ENCODE measurements at places on chromosomes 5 and 9.

- no peak for DNase-seq
These were observed 51.0 kb downstream of the EPB41L4B start for GRCh38 chr9:109269839-109270238.

GRCh38 chr5:9207817-9208418 lies 338.0 kb downstream of the SEMA5A start:
- DNase-seq: peak; percentile 32

GRCh38 chr5:69225860-69226259 lies 8.8 kb upstream of the CDK7 start:
- no peak for DNase-seq

DNA sequence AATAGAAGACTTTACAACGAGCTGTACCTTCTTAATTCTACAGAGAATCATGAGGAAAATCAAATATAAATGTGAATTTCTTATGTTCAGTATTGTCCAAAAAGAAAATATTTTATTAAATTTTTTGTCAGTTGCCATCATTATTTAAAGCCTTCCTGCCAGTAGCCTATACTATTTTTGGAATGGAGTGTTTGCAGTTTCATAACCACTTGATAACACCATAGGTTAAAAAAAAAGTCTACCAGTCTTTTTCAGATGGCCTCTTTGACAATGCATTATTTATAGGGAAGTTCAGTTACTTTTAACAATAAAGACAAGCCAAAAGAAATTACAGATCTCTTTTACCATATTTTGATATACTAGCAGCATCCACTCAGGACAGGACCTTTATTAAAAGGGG lies 80.3 kb upstream of the CCDC152 start:
- DNase-seq: no peak

GRCh38 chr5:155767470-155767869 lies 559.5 kb upstream of the SGCD start:
- no peak for DNase-seq

DNA sequence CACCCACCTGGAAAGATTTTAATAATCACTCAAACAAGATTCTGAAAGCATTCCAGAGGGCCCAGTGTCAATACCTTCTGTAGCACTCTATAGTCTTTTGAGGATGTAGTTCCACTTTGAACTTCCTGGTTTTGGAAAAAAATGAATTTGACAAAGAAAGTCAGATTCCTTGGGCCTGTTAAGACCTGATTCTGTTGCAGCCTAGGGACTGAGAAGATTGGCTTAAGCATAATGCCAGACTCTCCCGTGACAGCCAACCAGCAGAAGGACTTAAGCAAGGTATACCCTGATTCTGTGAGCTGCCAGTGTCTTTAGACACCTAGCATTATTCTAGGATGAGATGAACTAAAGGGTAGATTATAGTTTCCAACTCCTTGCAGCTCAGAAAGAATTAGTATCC lies 6.8 kb downstream of the SPINK5 start:
- DNase-seq: no peak

DNA sequence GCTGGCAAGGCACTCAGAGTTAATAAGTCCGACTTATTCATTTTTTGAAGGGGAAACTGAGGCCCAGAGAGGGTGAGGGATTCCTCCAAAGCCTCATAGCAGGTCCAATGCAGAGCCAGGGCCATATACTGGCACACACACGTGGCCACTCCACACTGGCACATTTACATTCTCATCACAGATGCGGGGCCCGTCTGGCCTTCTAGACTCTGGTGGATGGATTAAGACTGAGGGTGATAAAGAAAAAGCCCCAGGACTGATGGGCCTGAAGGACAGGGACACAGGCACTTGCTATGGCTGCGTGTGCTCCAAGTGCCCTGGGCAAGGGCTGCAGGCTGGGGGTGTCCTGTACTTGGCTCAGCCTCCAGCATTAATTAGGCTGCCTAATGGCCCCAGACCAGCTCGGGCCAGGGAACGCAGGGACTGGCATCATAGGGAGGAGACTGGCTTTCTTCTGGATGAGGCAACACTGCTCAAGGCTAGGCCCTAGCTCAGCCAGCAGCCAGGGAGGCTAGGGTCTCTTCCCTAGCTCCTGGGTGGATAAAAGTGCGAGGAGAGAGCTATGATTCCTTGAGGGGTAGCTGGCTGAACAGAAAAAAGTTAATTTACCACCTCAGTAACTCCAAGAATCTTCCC lies 28.5 kb upstream of the CSF1R start:
- no peak for DNase-seq

GRCh38 chr5:157481265-157481664 lies 21.3 kb downstream of the NIPAL4 start:
- no peak for DNase-seq

- no peak for DNase-seq
These were observed 321.8 kb upstream of the MEF2C start for GRCh38 chr5:89204756-89205155.

DNA sequence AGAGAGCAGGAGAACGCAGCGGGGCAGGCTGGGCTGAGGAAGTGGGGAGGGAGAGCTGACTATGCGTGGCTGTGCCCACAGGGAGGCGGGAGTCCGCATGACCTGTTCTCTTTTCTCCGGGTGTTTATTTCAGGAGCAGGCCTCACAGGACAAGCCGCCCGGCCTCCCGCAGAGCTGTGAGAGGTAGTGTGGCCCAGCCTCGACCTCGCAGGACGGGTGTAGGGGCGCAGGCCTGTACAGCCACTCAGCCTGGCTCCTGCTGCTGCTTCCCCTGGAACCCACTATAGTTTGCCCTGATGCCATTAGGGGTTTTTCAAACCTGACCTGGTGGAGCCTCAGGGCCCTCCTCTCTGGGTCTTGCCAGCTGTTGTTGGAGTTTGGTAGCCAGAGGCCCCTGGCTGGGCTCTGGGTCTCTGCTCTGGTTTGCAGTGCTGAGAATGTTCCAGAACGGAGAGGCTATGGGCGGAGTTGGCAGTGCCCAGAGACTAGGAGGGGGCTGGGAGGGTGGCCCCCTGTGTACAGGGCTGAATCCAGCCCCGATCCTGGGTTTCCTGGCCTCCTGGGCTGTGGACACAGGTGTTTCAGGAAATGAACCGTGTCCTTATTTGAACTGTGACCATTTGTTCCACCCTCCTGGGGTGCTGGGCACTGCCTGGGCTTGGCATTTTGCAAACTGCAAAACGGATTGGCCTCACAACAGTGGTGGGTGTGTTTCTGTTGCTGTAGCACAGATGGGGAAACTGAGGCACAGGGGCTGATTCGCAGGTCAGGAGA lies 78.8 kb downstream of the WNK2 start:
- DNase-seq: no peak

DNA sequence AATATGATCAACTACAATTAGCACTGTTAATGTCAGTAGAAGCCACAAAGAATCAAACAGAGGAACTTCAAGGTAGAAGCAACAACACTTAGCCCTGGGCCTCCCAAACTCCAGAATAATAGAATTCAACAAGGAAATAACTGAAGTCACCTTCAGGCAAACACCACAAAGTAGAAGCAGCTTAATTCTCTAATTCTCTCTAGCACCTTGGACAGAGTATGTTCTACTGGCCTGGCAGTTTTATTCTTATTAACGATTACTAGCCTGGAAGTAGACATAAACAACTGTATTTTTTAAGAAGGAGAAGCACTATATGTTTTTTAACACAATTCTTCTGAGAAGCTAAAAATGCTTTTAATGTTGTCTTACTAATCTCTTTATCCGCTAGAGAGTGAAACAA lies 911.9 kb downstream of the DTWD2 start:
- no peak for DNase-seq

GRCh38 chr5:90214991-90215390 lies 194.6 kb downstream of the CETN3 start:
- DNase-seq: no peak

DNA sequence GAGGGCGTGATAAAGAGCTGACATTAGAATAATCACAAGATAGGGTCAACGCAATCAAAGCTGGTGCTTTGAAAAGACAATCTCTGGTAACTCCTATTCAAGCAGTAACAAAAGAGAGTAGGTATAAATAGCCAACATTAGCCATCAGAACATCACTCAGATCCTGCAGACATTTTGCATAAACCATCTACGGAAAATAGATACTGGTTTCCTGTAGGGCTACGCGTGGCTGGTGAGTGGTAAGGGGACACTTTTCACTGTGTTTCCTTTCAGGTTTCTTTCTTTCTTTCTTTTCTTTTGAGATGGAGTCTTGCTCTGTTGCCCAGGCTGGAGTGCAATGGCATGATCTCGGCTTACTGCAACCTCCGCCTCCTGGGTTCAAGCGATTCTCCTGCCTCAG lies 22.3 kb downstream of the TTF1 start:
- no peak for DNase-seq

- DNase-seq: no peak
These were observed 211.7 kb downstream of the LRRC70 start for GRCh38 chr5:62790348-62790747.

DNA sequence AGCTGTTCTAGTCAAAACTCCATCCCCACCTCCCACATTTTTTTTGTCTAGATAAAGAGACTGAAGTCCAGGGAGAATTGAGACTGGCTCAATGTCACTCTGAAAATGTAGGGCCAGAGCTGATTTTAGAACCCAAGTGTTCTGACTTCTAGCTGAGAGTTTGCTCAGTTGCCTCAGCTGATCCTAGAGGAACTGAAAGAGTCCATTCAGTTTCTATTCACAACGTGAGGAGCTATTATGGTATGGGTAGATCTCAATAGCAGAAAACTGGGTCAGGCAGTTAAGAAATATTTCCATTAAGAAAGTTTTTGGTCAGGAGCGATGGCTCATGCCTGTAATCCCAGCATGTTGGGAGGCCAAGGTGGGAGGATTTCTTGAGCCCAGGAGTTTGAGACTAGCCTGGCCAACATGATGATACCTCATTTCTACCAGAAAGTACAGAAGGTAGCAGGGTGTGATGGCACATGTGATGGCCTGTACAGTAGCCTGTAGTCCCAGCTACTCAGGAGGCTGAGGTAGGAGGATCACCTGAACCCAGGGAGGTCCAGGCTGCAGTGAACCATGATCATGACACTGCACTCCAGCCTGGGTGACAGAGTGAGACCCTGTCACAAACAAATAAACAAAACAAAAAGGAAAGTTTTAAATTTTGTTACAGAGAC lies 61.7 kb downstream of the GLRA1 start:
- DNase-seq: no peak

- DNase-seq: no peak
These were observed 607 bp downstream of the PCSK1 start for GRCh38 chr5:96432216-96433065.

DNA sequence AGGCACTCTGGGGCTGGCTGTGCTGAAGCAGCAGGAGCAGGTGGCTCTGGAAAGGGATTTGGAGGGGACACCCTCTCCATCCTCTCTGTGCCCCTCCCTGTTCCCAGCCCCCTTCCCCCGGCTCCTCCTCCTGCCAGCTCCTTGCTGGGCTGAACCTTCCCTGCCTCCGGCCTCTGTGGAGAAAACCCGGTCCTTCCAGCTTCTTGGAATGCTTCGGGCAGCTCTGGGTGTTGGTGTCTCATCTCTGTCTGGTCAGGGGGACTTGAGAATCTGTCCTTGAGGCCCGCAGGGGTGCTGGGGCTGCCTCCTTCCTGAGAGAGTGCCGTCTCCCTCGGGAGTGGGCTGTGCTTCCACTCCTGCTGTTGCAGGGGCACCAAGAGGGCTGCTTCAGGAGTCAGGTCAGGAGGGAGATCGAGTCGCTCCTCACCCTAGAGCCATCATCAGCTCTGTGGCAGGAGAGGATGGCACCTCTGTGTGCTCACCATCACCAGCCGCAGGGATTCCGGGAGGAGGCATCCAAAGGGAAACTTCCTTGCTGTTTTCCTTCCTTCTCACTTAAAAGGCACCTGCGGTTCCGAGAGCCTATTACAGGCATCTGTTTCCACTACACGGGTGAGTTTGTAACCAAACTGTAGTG lies 30.6 kb downstream of the NDUFS6 start:
- DNase-seq: no peak

DNA sequence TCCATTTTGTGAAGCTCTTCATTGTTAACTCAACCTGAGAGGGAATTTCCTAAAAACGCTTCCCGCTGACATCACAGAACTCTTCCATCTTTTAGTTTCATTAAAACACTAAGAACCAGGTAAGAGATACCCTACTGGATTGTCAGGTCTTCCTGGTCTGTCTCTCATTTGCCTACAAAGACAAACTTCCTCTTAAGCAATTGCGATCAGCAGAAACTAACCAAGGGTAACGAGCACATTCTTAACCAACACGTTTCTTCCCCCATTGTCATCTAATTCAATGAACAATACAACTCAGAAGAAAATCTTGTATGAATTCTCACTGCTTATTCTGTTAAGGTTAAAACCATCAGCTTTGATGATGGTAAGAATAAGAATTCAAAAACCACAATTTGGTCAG lies 6.6 kb downstream of the FBXW11 start:
- peak; percentile 12 for DNase-seq

DNA sequence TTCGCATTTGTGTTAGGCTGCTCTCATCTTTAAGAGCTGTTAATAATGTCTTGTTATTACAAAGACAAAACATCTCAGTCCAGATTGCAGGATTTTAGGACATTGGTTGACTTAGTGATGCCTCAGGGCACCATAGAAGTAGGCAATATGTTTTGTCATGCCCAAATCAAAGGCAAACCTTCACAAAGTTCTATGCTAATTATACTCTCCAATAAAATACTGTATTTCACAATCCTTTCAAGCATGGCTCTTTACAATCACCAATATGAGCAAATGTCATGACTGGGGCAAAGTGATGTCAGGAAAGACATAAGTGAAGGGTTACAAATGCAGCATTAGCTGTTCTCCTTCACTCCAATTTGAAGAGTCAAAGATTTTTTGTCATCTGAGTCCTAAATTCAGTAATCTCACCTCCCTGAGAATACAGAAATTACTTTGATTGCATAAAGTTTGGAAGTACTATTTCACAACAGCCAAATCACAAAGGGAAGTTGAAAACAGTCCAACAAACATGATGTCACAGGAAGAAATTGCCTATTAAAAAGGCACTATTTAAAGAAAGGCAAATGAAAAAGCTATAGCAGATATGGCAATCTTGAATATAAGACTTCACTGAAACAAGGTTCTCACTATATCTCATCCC lies 303.2 kb downstream of the PRR16 start:
- peak; percentile 33 for DNase-seq

- DNase-seq: no peak
These were observed 226.4 kb downstream of the DCP2 start for GRCh38 chr5:113202746-113203716.

DNA sequence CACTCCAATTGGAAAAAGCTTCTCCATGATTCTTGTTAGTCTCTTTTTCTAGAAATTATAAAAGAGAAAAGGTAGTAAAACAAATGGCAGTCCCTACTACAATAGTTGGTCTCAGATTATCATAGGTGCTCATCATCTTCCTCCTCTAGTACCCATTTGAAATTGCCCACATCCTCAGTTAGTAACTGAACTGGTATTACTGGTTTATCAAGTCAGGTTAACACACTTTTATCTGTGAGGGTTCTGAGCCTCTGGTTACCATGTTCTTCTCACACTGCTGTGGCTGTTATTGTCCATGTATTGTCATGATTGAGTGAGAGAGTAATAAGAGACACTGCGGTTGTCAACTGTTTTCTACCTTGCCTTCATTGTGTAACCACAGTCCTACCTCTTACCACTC lies 901.7 kb downstream of the TLE1 start:
- DNase-seq: no peak

- DNase-seq: no peak
These were observed 62.4 kb downstream of the ZNF608 start for GRCh38 chr5:124683917-124684555.
